NCI-H1694 treated with DMSO at 0.1 percent for 48 hours (cell line): ENCODE measurements at places on chromosomes 5 and 9.
A peak's percentile ranks its signal among the peaks of the same experiment; 100 is the strongest.

GRCh38 chr5:142324136-142324870, 518 bp downstream of the SPRY4 start:
- DNase-seq: no peak

GRCh38 chr5:132064738-132065331, 4.4 kb downstream of the IL3 start:
- peak; percentile 42 for DNase-seq

- no peak for DNase-seq
These were observed 263.4 kb downstream of the GRIA1 start for GRCh38 chr5:153753645-153754432.

- DNase-seq: peak; percentile 45
These were observed 363.4 kb upstream of the SLC30A5 start for GRCh38 chr5:68730220-68730978.

DNA sequence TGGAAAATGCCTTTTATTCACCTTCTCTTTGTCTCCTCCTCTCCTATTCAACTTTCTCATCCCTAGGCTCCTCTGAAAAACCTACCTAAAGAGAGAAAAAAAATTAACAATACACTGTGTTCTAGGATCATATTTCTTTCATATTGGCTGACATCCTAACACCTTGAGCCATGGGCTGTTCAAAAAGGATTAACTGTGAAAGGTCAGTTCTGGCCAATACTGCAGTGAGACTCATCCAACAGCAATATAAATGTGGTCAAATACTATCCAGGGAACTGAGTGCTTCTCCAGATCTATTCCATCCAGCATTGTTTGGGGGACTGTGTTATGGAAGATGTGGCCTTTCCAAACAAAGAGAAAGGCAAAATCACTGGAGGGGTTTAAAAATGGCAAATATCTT, 131.1 kb upstream of the MOCS2 start:
- DNase-seq: no peak

- DNase-seq: no peak
These were observed 26.0 kb downstream of the GPBP1 start for GRCh38 chr5:57199866-57200265.

DNA sequence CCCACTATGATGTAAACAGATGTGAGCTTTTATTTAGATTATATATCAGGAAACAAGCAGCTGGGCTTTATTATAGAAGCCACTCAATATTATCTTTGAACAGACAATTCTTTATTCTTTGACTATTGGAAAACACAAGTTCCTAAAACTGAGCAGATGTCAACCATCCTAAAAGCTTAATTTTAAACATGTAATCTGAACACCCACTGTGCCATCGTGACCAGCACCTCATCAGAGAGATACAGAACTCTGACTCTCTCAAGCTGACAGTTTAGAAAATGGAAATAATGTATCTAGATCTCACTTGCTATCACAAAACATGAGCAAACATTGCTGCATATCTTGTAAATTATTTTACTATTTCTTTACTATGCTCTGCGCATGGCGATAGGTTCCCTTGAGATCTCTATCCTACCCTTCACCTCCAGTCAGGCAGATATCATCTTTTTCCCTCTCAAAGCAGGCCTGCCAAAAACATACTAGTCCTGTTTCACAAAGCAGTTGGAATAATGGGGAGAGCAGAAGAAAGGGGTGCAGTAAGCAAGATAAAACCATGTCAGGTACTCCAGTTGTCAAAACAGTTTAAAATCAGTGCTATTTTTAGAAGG, 151.0 kb downstream of the KIAA0825 start:
- DNase-seq: no peak

DNA sequence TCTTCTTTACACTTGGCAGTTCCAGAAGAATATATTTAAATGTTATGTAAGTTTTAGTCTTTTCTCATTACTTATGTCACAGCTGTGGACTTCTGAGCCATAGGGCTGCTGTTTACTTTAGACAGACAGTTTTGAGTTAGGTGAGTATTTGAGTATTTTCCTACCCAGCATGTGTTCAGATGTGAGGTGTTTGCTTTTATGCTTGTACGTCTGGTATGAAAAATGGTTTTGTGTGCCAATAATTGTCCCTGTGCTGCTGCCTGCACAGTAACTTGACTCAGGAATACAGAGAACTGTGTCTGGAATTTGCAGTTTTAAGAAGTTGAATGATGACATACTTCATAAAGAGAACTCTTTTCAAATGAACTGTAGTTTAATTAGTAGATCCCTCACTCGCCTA, 20.8 kb downstream of the MEGF10 start:
- DNase-seq: peak; percentile 12

- no peak for DNase-seq
These were observed 7.9 kb upstream of the CARD19 start for GRCh38 chr9:93087971-93088655.

GRCh38 chr9:85278769-85279168, 463.0 kb downstream of the AGTPBP1 start:
- DNase-seq: no peak

- no peak for DNase-seq
These were observed 51.5 kb downstream of the NXNL2 start for GRCh38 chr9:88586452-88586851.

DNA sequence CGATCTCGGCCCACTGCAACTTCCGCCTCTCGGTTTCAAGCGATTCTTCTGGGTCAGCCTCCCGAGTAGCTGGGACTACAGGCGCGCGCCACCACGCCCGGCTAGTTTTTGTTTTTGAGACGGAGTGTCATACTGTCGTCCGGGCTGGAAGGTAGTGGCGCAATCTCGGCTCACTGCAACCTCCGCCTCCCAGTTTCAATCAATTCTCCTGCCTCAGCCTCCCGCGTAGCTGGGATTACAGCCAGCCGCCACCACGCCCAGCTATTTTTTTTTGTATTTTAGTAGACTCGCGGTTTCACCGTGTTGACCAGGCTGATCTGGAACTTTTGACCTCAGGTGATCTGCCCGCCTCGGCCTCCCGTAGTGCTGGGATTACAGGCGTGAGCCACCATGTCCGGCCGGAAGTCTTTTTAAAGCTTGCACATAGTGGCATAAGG, 1.2 kb downstream of the SMC5 start:
- DNase-seq: no peak

- no peak for DNase-seq
These were observed 12.8 kb downstream of the NR4A3 start for GRCh38 chr9:99834474-99834873.

DNA sequence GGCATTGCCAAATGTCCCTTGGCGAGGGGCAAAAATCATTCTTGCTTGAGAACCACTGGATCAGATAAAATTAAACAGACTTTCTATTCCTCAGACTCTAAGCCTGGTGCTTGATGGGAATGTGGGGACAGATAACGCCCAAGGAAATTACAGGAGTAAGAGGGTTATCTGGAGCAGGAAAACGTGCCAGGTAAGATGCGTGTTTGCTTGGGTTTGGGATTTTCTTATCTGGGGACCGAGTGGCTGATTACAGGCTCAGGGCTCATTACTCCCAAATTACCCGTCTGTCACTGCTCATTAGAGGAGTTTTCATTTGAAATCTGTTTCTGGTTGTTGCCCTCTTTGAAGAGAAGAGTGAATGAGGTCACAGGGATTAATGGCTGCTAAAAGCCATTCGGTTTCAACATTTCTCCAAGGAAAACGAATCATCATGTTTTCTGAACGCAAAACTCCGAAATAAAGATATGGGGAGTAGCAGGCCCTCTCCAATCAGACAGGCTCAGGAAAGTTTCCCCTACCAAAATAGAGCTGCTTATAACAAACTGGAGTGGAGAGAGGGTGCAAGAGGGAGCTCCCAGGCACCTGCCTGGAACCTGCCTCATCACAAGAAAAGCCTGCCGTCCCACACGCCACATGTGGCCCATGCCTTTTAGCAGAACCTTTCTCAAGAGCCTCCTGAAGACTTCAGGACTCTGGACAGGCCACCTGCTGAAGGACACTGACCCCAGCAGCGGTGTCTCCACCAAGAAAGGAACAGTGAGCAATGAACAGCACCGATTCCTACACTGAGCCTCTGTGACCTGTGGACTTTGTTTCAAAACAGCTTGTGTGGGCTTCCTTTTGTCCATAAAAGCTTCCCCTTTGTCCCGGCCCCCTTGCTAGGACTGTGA, 136.4 kb downstream of the ICE1 start:
- DNase-seq: no peak

GRCh38 chr9:135374591-135374990, 105.0 kb upstream of the PPP1R26 start:
- DNase-seq: no peak

- DNase-seq: no peak
These were observed 93.1 kb downstream of the PDE4D start for GRCh38 chr5:59800347-59800893.

DNA sequence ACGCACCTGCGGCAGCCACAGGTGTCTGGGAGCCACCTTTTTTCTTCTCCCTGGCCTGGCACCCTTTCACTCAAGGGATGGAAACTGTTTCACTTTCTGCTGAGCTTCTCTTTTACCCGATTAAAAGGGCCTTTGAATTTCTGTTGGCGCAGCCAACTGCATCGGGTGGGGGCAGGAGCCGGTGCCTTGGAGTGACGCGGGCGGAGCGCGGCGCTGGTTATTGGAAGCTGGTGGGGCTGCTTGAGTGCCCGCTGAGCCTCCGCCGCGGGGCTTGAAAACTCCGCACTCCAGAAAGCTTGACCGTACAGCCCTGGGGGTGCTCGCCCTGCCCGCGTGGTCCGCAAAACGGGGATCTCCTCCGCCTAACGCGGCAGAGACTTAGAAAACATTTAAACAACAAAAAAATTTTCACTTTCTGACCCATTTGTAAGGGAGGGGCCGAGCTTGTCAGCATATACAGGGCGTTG, 52.0 kb upstream of the TJP2 start:
- DNase-seq: no peak

DNA sequence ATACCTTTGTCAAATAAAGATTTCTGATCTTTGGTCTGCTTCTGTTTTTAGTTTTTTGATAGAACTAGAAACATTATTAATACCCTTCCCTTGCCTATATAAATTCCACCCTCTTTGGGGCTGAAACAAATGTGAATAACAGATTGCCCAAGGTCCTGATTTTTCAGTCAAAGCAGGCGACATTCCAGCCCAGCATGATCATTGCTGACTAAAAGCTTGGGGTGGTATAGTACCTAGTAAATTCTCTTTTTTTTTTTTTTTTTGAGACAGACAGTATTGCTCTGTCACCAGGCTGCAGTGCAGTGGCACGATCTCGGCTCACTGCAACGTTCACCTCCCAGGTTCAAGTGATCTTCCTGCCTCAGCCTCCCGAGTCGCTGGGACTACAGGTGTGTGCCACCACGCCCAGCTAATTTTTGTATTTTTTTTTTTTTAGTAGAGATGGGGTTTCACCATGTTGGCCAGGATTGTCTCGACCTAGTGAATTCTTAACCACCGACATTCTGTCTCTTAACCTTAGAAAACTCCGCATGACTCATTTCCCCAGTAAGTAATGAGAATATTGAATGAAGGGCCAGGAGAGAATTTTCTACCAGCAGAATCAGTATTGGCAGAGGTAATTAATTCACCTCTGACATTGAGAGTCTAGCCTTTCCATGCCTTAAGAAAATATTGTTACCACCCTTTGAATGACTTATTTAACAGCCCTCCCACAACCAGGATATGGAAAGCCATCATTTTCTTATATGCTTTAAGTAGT, 226.4 kb downstream of the GNA14 start:
- no peak for DNase-seq

- no peak for DNase-seq
These were observed 128.3 kb downstream of the DPYSL3 start for GRCh38 chr5:147381555-147381954.

GRCh38 chr9:124015661-124016131, 4.1 kb downstream of the LHX2 start:
- no peak for DNase-seq

DNA sequence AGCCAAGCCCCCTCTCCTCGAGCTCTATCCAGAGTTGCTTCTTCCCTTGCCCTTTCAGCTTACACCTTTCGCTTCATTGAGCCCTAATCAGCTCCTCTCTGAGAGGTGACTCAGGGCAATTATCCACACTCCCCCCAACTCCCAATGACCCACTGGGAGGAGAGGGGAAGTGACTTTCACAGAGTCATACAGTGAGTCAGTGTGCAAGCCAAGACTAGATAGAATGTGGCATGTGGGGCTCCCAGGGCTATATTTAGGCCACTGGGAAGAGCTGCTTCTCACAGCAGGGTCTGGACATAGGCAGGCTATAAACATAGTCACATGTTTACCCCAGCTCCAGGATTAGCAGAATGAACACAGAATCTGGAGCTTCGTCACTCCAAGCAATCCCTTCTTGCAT, 57.4 kb downstream of the NRG2 start:
- DNase-seq: no peak

- DNase-seq: no peak
These were observed 79.3 kb upstream of the ZNF618 start for GRCh38 chr9:113796646-113797426.

GRCh38 chr9:4762886-4763541, 22.0 kb upstream of the AK3 start:
- no peak for DNase-seq

DNA sequence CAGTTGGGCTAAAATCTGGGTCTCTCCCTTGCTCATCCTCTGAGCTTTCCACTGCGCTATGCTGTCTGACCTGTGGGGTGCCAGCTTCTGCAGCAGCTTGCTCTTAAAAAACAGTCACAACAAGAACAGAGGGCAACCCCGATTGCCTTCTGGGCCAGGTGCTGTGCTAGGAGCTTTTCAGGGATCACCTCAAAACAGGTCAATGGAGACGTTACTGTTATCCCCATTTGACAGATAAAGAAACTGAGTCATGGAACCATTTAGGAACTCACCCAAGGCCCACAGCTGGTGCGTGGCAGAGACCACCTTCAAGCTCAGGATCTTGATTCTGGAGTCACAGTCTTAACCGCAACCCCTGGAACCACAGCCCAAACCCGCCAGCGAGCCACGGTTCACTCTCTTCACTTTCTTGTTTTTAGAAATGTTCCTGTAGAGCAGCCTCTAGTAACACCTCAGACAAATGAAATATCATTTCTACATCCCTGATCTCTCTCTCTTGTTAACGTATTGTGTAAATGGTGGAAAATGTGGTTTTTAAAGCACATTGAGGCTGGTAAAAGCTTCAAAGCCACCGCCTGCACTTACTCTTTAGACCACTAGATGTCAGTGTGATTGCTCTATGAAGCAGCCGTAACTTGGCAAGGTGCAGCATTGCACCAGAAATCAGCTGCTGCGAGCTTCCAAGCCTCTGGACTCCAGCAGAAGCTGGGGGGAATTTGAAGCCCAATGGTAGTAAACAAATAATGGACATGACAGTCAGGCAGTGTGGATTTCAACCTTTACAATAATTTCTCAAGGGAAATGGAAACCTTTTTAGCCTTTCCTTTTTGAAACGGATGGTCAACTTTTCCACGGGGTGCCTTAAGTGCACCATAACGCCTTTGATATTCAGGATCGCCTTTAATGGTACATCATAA, 1.7 kb downstream of the FYB1 start:
- peak; percentile 80 for DNase-seq

DNA sequence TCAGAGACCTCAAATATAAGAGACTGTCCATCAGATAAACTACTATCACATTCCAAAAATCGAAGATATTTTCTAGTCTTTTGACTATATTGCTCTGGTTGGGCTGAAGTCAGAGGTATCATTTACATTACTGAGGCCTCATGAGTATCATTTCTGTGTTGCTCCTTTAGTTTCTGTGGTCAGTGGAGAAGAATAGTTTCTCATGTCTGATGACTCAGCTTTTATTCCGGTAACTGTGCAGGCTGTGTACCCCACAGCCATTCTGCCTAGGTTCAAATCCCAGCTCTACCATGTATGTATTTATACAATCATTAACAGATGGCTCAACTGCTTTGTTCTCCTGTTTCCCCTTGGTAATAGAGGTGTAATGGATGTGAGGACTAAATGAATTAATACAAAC, 179.3 kb downstream of the ALDH1A1 start:
- DNase-seq: no peak

GRCh38 chr5:75363111-75363510, 26.1 kb downstream of the HMGCR start:
- DNase-seq: no peak

- no peak for DNase-seq
These were observed 189.5 kb downstream of the ADAMTS6 start for GRCh38 chr5:65292196-65292595.
